ENCODE measurements at places on chromosomes 16 and 17.

- no peak for DNase-seq
Measured at GRCh38 chr16:50769-51591, 2.4 kb downstream of the POLR3K start.

DNA sequence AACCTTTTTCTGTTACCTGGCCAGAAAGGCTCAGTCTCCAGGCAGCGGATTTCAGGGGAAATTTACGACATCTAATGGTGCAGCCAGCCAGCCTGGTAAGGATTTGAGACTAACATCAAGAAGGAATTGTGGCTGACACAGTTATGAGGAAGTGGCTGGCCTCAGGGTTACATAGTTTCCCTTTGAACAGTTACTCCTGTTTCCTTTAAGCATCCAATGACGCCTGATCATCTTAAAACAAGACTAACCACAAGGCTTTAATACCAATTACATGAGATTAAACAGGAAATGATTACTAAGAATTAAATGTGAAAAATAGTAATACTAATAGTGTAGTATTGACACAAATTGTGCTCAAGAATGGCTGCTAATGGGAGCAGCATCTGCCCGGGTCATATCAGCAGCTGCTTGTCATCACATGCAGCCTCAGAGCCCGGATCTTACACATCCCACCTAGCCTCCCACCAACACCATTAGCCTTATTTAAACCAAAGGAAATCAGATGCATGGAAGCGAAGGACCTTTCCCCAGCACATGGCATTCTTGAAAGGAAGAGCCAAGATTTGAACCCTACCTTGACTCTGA lies 431.8 kb downstream of the PMP22 start:
- DNase-seq = no peak

DNA sequence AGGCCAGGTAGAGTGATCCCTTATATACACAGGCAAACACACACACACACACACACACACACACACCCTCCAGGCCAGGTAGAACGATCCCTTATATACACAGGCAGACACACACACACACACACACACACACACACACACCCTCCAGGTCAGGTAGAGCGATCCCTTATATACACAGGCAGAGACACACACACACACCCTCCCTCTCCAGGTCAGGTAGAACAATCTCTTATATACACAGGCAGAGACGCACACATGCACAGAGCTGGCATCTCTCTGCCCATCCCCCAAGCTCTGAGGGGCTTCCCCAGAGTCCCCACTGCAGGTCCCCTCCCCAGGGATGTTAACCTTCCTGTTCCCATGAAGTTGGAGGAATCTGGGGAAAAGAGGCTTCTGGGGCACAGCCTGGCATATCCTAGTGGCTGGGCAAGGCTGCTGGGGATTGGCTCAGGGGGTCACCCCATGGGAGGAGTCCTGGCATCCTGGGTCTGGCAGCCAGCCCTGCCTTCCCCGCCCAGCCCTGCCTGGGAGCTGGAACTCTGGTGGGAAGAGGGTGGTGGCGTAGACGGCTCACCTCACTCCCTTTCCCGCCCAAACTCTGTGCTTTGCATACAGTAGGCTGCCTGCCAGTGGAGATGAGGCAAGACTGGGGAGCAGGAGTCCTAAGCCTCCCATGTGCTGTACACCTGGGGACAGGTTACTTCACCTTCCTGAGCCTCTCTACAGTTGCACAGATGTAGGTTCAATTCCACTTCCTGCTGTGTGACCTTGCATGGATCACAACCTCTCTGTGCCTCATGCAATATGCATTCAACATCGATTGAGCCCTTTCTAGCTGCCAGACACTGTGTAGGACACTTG lies 41.8 kb downstream of the TEKT5 start:
- no peak for DNase-seq

DNA sequence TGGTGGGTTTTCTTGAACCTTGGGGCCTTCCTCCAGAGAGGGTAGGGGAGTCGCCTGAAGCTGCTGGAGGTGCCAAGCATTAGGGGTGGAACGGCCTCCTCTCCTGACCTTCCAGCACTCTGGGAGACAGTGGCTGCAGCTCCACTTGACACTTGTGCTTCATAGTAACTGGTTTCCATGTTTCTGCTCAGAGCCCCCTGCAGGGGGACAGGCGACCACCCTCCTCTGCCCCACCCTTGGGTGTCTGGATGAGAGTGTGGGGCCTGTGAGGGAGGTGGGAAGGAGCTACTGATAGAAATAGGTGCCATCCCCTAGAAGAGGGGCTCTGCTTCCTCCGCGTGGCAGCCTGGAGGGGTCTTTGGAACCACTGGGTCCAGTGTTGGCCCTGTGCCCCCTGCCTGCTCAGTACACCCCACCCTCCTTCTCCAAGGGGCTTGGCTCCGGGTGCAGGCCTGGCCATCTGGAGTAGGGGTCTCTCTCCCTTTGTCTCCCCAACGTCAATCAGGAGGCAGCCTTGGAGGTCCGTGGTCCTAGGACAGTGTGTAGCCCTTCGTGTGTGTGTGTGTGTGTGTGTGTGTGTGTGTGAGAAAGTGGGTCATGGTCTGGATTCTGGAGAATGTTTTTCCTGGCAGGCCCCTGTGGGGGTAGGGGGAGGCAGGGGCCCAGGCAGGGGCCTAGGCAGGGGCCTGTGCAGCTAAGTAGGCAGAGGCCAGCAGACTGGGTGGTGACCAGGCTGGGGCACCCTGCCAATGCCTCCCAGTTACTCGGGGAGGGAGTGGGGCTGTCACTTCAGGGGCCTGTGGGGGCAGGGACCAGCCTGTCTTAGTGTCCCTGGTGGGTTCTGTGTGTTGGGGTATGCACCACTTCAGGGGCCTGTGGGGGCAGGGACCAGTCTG lies 4.9 kb downstream of the LASP1 start:
- DNase-seq = no peak

- DNase-seq = no peak
Measured at GRCh38 chr16:10107081-10107480, 75.1 kb downstream of the GRIN2A start.

DNA sequence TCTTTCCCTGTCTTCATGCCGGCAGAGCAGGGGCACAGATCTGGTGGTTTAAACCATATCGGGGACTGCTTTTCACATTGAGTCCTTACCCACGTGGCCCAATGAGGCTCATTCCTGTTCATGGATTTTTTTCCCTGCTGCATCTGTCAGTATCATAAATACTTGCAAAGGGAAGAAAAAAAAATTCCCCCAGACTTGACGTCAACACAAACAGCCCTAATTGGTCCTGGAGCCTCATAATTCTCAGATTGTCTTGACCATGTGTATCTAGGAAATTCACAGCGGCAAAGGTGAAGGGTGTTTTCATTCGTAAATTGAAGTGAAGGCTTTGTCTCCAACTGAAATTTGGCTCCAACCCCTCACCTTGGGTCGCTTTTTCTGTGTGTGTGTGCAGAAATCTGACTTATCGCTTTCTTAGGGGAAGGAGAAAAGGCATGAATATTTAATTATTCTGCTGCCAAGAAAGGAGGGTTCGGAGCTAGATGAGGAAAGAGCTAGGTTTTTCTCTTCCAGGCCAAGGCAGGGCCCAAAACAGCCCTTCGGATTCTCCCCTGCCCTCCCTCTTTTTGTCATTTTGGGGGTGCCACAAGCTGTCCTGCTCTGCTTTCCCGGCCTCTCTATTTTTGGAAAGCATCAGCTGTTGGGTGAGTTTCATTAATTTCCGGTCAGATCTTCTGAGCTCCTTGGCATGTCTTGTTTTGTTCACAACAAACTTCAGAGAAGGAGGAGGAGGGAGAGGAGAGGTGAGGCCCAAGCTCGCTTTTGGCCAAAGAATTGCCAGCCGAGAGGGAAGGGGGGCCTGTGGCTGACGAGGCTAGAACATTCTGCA lies 17.8 kb upstream of the CIBAR2 start:
- no peak for DNase-seq

DNA sequence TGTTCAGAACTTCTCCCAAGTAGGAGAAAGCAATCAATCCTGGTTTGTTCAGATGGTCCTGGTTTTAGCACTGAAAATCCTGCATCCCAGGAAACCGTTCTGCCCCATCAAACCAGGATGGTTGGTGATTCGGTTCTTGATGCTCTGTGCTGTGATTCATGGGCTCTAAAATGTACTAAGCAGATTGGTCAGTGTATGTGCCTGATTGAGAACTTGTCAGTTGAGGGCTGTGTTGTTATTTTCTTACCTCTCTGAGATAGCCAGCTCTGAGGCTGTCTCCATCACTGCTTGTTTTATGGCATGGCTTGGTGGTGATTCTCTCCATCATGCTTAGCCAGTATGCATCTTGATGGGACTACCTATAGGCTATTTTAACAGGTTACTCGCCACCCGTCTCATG lies 246.9 kb upstream of the RBFOX1 start:
- no peak for DNase-seq

DNA sequence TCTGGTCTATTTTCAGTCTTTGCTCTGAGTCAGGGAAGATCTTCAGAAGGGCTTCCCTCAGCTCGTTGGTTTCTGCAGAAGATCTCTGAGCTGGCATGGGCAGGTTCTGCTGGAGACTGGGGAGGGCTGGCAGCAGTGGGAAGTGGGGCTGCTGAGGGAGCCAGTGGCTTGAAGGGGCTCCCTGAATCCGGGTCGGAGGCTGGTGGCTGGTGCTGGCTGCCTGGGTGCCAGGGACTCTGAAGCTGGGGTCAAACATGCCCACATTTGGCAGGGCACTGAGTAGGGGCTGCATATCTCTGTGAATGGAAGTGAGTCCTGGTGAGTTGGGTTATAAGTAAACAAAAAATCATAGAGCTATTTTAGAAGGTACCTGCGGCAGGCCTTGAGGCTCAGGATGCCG lies 67.0 kb downstream of the N4BP1 start:
- DNase-seq = no peak

DNA sequence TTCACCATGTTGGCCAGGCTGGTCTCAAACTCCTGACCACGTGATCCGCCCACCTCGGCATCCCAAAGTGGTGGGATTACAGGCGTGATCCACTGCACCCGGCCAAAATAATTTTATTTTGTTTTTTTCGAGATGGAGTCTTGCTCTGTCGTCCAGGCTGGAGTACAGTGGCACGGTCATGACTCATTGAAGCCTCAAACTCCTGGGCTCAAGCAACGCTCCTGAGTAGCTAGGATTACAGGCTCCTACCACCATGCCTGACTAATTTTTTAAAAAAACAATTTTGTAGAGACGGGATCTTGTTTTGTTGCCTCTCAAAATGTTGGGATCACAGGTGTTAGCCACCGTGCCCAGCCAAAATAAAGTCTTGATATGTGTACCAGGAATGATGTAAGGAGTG lies 2.4 kb upstream of the TTLL6 start:
- DNase-seq = no peak

- DNase-seq = no peak
Measured at GRCh38 chr17:74743755-74744154, 4.7 kb upstream of the NHERF1 start.

GRCh38 chr16:15782573-15783365 lies 74.1 kb downstream of the MYH11 start:
- DNase-seq = no peak

- no peak for DNase-seq
Measured at GRCh38 chr17:9330141-9330540, 245.5 kb downstream of the STX8 start.

GRCh38 chr16:11312718-11313492 lies 31.8 kb upstream of the PRM1 start:
- DNase-seq = peak; percentile 82

GRCh38 chr17:74380959-74381808 lies 13.9 kb downstream of the GPR142 start:
- DNase-seq = no peak

DNA sequence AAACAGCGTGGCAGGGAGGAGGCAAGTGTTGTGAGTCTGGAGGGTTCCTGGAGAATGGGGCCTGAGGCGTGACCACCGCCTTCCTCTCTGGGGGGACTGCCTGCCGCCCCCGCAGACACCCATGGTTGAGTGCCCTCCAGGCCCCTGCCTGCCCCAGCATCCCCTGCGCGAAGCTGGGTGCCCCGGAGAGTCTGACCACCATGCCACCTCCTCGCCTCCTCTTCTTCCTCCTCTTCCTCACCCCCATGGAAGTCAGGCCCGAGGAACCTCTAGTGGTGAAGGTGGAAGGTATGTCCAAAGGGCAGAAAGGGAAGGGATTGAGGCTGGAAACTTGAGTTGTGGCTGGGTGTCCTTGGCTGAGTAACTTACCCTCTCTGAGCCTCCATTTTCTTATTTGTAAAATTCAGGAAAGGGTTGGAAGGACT lies at the start of gene CD19:
CD19 (plus strand) TSS at position 171 of the 425 bp plus-strand sequence; CDS start at position 201, 30 bp downstream.
- DNase-seq = no peak

GRCh38 chr17:58513267-58513964 lies 1.0 kb downstream of the MTMR4 start:
- DNase-seq = no peak

GRCh38 chr16:8146256-8147012 lies 443.9 kb downstream of the TMEM114 start:
- no peak for DNase-seq

GRCh38 chr16:49011901-49012300 lies 269.7 kb downstream of the CBLN1 start:
- DNase-seq = no peak

DNA sequence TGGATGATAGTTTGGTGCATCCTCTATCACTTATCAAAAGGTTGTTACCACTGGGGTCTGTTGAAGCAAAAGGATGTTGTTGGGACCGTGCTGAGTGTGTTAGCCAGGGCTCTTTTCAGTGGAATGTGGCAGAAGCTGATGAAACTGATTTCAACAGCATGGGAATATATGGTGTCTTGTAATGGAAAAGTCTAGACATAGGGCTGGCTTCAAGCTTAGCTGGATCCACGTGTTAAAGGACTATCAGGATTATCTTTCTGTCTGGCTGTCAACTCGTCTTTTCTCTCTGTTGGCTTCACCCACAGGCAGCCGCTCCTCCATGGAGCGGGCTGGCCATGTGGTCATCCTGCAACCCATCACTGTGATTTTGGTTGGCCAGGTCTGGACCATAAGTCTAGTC lies 8.7 kb downstream of the SNX29 start:
- no peak for DNase-seq

DNA sequence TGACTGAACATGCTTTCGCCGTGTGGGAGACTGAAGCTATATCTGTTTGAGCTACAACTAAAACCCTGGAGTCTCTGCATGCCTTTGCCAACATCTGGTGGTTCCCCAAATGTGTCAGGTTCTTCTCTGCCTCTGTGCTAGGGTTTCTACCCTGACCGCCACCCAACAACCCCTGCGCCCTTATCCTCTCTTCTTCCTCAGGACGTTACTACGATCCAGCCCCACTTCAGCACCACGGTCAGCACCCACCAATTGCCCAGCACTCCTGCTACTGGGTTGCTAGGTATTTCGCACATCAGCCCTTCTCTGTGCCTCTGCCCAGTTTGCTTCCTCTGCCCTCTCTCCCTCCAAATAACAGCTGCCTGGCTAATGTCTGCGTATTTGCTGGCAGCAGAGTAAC lies 106.3 kb upstream of the HSBP1 start:
- peak; percentile 63 for DNase-seq

DNA sequence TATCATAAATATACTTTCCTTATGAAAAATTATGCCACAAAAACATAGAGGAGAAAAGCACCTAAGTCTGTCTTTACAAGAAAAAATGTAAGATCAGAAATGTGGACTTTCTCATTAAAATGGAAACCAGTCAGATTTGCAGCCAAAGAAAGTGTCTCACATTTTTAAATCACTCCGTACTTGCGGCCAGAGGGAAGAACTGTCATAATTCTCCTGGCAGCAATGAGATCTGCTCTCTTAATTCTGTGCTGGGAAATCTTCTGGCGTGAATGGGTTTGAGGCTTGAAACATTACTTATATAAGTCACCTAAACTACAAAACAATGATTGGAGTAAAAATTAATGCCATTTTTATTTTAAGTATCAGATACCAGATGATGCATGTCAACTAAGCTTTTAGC lies 10.7 kb downstream of the C16orf95 start:
- no peak for DNase-seq

- peak; percentile 54 for DNase-seq
Measured at GRCh38 chr17:42459256-42459800, 650 bp downstream of the ATP6V0A1 start.

- DNase-seq = peak; percentile 71
Measured at GRCh38 chr17:74190807-74191406, 12.6 kb upstream of the RPL38 start.

- DNase-seq = no peak
Measured at GRCh38 chr17:29661213-29661612, 38.5 kb upstream of the CORO6 start.

Measured in Caco-2 (cell line).